Stimulated activated CD4-positive, alpha-beta T cell treated with anti-CD3 and anti-CD28 coated beads, Interleukin-1b, Interleukin-23, amount 100 ng/mL, for 48 hours (primary cell): ENCODE measurements at places on chromosomes 3 and 15.

GRCh38 chr3:172061724-172062184, 22.4 kb downstream of the FNDC3B start:
- DNase-seq, result no peak

GRCh38 chr3:78176869-78177268, 1137.0 kb downstream of the ROBO2 start:
- no peak for DNase-seq

- DNase-seq, result no peak
Measured at GRCh38 chr3:32577174-32577573, 6.5 kb upstream of the DYNC1LI1 start.

DNA sequence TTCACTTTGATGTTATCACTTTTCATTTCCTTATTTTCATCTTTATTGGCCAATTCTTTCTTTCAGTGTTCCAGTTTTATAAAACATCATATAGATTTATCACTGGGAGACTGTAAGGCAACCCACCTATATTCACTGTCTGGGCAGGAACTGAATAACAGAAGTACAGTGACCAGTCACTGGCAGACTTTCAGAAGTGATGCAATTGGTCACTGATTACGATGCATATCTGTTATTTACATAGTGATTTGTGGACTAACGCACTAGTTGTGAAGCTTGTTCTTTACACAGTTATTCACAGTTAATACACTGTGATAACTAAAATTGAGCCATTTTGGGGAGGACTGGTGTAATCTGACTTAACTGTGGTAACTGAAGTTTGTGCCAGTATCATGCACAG, 190.2 kb upstream of the DPH6 start:
- DNase-seq, result no peak

DNA sequence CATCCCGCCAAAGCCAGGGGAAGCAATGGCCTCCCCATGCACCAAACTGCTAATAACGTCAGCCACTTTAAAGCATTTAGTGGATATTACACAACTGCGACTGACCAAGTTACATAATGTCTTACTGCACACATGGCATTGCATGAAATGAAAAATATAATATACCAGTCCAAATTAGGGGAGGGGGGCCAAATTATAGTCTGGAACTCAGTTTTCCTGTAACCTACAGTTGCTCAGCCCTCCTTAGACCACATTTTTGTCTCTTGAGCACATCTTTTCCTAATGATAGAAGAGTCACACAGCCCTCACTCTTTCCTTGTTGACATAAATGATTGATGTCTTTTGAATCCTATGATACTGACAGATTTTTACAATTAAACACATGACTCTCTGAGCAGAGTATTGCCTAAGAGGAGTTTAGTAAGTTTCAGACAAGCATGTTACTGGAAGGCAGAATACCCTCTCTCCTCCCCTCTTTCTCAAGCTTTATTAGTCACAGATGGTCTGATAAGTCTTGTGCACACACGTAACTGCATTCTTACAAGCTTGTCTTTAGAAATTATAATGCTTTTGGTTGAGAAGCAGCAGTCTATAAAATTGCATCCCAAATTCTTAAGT, 1.1 kb upstream of the PLD1 start:
- no peak for DNase-seq

GRCh38 chr15:35058534-35059054, 26.5 kb downstream of the NANOGP8 start:
- DNase-seq, result no peak

GRCh38 chr3:34200576-34200975, 402.1 kb downstream of the PDCD6IP start:
- no peak for DNase-seq
